ENCODE measurements at places on chromosomes 7 and 10. TPM values are rescaled to one million over a fixed set of nuclear protein-coding genes. Genes with fewer than 3 reads are reported as not detected.

GRCh38 chr10:43958964-43959363, 310.3 kb upstream of the ZNF32 start:
- DNase-seq = no peak

GRCh38 chr10:62148155-62148554, 120.5 kb downstream of the RTKN2 start:
- no peak for DNase-seq

- peak; percentile 87 for DNase-seq
Observed at GRCh38 chr7:39592586-39592985, 26.4 kb downstream of the YAE1 start.

DNA sequence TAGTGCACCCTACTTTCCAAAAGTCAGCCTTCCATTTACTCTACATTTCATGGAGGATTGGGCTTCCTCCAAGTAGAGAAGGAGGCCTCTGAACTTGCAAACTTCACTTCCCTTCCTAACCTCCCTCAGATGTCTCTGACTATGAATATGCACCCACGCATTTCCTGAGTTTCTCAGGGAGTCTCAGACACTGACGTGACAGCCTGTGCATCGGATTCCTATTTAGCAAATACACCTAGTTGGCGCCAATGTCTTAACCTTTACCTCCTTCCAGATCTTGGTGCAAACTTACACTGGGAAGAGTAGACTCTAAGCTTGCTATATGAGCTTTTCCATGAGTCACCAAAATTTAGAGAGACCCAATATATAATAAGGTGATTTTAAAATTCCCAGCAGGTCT, 920.1 kb upstream of the AUTS2 start:
- peak; percentile 49 for DNase-seq

Gene CCDC3
- total RNA-seq = 25.8 TPM

DNA sequence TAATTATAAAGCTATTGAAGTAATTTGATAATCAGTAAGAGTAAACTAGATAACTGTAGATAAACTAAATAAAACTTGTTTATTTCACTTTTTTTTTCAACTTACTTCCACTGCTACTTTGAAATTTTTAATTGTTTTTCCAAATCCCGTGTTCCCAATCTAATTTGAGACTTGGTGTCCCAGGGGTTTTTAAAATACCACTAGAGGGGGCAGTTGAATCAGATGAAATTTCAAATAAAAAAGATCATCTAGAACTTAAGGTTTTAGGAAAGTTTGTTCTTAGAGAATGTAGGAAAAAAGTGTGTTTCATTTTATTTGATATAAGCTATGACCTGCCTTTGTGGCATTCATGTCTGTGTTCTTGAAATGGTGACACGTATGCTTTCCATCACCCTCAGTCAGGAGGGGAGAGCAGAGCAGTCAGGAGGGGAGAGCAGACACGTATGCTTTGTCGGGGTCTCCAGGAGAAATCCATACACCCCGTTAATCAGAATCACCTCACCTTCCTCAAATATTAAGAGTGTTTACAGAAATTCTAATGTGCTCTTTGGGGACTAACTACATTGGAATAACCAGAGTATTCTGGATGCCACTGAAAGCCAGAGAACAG, 49.9 kb downstream of the C10orf67 start:
- DNase-seq = no peak

DNA sequence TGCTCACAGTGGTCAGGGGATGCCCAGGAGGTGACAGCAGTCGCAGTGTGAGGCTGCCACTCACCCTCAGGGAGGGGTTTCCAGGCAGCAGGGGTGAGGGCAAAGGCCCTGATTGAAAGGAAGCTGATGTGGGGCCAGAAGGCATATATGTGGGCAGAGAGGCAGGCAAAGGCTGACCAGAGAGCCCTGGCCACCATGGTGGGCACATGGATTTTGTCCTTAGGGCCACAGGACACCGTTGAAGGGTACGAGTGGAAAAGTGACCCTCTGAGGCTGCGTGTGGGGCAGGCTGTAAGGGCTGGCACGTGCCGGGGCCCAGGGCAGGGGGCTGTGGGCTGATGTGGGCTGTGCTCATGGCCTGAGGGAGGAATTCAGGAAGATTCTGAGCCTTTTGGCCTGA, 57.5 kb upstream of the ZNF32 start:
- DNase-seq = no peak

Gene OR6V1
- not detected for total RNA-seq

Gene TBL2
- total RNA-seq = 54.8 TPM

DNA sequence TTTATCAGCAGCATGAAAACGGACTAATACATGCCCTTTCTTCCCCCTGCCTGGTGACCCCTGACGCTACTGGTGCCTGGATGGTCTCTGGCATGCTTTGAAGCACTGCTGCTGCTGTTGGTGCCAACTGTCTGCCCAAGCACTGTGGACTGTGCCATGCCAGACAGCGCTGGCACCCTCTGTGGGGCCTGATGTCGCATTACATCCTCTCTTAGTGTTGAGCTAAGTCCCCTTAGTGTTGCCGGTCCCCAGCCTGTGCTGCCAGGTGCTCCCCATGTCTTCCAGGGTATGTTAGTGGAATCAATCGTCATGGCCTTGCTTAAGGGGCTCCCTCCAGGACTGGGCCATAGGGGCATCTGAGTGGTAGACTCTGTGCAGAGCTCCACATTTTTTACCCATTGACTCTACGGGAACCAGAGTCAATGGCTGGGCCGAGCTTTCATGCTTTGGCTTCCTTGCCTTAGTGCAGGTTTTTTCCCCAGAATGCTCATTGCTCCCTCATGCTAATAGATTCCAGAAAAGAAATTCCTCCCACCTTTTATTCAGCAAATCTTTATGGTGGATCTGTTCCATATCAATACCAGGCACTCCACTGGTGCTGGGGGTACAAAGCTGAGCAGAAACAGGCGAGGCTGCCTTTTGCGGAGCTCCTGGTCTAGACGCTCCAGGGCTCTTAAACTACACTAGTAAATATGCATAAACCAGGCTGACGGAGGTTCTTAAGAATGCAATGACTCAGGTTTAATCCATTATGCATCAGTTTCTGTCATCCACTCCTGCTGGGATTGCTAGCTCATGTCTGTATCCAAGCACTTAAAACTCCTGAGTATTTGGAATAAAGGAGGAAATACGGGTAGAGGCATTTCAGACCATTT, 21.8 kb upstream of the MRC1 start:
- DNase-seq = peak; percentile 97

Gene NDUFB8
- total RNA-seq = 155 TPM

DNA sequence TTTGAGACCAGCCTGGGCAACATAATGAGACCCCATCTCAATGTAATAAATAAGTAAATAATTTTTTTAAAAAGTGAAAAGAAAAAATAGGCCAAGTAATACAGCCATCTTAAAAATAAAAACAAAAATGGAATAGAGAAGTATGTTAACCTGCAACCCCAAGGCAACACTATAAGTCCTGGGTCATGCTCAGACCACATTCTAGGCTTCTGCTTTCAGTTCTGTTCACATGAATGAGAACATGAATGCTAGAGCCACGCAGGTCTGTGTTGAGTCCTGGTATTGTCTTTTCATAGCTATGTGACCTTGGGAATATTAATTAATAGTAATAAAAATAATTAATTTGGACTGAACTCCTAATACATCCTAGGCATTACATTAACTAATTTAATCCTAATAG, 284.0 kb downstream of the AUTS2 start:
- no peak for DNase-seq

DNA sequence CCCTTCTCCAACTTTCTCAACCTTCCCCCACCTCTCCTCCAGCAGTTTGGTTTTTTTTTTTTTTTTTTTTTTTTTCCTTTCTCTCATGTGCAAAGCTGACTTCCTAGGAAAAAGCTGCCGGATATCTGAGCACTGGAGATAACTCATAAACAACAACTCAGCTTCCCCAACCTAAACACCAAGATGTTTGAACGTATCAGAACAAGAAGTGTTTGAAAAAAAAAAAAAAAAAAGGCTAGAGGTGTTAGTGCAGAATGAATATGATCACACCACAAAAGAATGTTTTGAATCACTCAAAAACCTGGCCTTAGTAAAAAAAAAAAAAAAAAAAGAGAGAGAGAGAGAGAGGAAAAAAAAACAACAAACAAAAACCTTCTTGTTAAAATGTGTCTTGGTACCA, 11.2 kb downstream of the GATA3 start:
- peak; percentile 70 for DNase-seq

GRCh38 chr10:27153329-27153728, 855 bp downstream of the YME1L1 start:
- DNase-seq = no peak

Gene CNPY1
- not detected for total RNA-seq

- DNase-seq = no peak
Observed at GRCh38 chr7:477626-478220, 41.9 kb downstream of the PDGFA start.

Gene TEX36
- not detected for total RNA-seq

Gene ZPBP
- not detected for total RNA-seq
